ENCODE measurements at places on chromosomes 12 and 14.
A peak's percentile ranks its signal among the peaks of the same experiment; 100 is the strongest.

DNA sequence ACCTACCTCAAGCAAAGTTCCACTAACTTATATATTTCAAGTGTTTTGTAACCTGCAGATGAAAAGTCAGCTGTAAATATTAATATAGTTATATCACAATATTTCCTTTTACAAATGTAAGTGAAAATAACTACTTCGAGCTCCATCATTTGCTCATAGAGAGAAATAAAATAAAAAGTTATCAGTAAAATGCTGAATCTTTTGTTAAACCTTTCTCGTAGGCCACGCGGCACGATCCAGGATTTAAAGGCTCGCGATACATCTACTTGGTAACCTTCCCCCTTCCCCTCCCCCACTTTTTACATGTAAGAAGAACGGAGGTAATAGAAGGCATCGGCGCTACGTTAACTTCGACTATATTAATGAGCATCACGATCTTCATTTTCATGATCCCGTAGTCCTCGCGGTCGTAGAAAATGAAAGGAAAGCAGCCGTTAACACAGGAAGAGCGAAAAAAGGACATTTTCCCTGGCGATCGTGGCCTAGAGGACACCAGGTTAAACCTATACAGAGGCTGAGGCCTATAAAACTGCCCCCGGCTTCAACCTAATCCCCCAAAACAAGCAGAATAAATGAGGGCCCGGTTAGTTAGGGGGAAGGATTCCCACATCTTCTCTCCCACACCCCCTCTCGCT lies 508 bp downstream of the HNRNPC start:
- no peak for DNase-seq

DNA sequence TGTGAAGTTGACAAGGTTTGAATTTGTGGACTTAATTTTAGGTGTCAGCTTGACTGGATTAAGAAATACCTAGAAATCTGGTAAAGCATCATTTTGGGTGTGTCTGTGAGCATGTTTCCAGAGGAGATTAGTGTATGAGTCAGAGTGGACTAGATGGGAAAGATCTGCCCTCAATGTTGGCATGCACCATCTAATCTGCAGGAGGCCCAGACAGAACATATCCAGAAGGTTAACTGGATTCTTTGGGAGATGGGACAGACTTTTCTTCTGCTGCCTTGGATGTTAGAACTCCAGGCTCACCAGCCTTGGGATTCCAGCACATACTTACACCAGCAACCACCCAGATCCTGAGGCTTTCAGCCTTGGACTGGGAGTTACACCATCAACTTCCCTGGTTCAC lies 14.1 kb downstream of the SGPP1 start:
- no peak for DNase-seq

- DNase-seq, result no peak
Measured at GRCh38 chr12:1474574-1475153, 119.7 kb downstream of the FBXL14 start.

- no peak for DNase-seq
Measured at GRCh38 chr12:6030081-6030480, 85.0 kb upstream of the ANO2 start.

- DNase-seq, result no peak
Measured at GRCh38 chr12:56864318-56864717, 69.9 kb downstream of the SDR9C7 start.

- no peak for DNase-seq
Measured at GRCh38 chr12:113798552-113798951, 167.6 kb downstream of the RBM19 start.

DNA sequence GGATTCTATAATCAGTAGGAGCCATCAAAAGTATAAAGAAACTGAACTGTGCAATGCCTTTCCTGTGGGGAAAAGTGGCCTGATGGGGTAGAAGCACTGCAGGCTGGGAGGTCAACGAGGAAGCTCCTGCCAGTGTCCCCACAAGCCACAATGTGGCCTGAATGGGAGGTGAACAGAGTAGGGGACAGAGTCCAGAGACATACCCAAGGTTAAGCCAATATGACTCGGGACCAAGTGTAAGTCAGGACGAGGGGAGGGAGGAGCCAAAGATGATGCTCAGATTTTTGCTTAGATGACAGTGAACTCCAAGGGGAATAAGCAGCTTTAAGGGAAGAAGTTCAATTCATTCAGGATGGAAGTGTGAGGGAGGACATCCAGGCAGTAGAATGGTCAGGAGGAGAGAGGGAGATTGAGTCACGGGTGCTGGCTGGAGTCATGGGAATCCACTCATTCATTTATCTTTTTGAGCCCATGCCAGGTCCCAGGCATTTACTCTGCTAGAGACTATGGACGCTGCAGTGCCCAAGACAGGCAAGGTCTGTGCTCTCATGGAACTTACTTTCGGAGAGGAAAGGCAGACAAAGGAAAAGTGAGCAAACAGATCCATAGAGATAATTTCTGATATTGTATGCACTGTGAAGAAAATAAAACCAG lies 29.1 kb downstream of the DPF3 start:
- DNase-seq, result no peak

GRCh38 chr14:25074099-25074685 lies 24.2 kb upstream of the STXBP6 start:
- no peak for DNase-seq

DNA sequence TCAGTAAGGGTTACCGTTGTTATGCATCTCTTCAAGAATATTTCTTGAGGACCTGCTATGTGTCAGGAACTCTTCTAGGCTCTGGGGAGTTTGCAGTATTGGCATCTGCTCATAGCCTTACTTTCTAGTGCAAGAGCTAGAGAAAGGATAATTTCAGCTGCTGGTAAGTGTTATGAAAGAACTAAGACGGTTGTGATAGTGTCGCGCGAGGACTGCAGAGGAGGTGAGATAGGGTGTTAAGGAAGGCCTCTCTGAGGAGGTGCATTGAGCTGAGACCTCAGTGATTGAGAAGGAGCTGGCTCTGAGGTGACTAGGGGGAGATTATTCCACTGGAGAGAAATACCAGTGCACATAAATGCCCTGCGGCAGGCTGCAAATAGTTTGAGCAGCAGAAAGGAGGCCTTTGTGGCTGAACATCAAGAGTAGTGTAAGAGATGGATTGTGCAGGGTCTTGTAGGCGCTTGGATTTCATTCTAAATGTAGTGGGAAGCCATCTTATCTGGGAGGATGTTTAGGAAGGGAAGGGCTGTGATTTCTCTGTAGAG lies 824 bp downstream of the DDX55 start:
- no peak for DNase-seq

DNA sequence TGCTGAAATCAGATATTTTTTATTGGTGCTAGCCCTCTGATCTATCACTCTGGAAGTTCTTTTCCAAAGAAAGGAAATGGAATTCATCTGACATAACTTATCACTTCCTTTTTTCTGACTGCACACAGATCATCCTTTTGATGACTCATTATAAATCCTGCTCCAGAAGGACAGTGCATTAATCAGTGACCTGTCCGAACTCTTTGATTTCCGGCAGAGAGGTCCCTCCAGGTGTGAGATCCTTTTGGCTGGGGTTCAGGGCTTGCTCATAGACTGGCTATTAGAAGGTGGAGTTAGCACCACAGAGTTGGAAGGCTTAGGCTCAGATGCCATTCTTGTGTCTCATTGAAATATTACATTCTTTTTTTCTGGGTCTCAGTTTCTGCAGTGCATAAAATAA lies 328.2 kb downstream of the ZFP36L1 start:
- DNase-seq, result no peak

GRCh38 chr12:115528466-115528865 lies 749.0 kb downstream of the MED13L start:
- DNase-seq, result no peak

- no peak for DNase-seq
Measured at GRCh38 chr12:94147387-94147990, 888 bp upstream of the PLXNC1 start.

- no peak for DNase-seq
Measured at GRCh38 chr12:100741084-100741711, 53.4 kb upstream of the ANO4 start.

GRCh38 chr14:31025367-31026076 lies at the start of gene AP4S1:
AP4S1 (plus strand) TSS chr14:31025649; CDS start chr14:31066197, 40,548 bp downstream.
- peak; percentile 64 for DNase-seq

DNA sequence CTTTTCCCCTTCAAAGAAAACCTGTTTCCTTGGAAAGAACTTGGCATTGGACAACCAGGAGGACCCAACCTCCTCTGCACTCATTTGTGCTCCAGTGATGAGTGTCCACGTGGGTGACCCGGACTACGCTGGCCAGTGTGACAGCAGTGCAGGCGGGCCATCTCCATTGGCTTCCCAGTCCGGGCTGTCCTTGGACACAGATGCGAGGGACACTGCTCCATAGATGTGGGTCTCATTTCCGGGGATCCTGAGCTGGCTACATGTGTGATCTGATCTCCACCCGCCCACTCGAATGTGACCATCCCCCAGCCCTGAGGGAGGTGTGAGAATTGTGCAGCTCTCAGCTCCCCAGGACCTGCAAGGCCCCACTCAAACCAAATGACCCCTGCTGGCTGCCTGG lies 836.6 kb upstream of the TMEM132C start:
- DNase-seq, result no peak

DNA sequence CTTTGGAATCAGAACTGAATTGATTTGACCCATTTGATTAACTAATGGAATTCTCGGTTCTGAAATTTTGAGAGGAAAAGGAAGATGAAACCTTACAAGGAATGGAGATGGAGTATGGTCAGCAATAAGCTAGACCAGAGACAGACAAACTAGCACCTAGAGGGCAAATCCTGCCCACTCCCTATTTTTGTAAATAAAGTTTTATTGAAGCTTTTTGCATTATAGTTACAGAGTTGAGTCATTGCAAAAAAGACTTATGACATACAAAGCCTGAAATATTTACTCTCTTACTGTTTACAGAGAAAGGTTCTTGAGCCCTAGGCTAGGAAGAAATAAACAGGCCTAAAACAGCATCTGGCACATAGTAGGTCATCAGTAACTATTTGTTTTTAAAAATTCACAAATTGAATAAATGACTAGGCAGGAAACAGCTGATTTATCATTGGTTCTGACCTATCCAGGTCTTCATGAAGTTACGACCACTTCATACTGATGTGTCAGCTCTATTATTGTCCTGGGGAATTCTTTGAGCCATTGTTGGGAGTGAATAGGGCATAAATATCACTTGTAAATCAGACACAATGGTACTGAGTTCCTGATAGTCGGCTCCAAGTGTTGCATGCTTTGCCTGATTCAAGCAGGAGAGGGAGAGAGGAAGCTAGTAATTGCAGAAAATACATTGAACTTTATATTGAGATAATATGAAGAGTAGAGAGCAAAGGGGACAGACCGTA lies 14.6 kb upstream of the STAB2 start:
- no peak for DNase-seq

- no peak for DNase-seq
Measured at GRCh38 chr12:53976172-53976822, 1.5 kb upstream of the HOTAIR start.

DNA sequence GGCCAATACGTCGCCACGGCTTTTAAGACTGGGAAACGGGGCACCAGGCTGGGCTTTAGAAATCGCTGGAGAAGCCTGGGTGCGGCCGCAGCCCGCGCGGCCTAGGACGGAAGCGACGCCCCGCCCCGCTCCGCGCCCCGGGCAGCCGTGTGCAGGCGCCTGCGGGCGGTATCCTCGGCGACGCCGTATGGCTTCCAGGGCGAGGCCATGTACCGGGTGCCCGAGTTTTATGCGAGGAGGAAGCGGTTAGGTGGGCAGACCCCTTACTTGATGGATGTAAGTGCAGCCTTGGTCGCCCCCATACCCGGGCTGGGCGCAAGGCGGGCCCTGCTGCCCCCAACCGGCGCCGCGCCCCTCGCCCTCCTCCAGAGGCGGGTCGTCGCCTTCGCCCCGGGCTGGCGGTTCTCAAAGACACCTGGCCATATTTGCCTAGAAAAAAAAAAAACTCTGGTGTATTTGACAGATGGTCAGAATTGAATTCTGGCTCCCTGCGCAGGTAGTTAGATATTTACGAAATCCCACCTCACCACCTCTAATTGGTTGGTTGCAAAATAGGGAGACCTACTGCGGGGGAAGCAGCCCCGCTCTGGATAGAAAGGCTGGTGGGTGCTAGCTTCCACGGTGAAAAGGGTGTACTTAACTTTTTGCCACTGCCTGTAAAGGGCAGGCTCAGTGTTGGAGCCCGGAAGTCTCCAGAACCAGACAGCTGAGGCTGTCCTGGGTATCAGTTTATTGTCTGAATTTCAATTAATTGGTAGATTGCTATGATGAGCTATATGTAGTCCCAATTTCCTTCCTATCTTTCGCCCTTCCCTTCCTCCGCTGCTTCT lies at the start of gene PPP1R36:
Gene PPP1R36 (plus strand): TSS at position 171 of the 830 bp plus-strand sequence. CDS start 37 bp downstream, at position 208.
- no peak for DNase-seq

GRCh38 chr12:63867053-63867452 lies 22.6 kb downstream of the SRGAP1 start:
- no peak for DNase-seq

GRCh38 chr14:89276424-89276975 lies 140.5 kb downstream of the FOXN3 start:
- no peak for DNase-seq

DNA sequence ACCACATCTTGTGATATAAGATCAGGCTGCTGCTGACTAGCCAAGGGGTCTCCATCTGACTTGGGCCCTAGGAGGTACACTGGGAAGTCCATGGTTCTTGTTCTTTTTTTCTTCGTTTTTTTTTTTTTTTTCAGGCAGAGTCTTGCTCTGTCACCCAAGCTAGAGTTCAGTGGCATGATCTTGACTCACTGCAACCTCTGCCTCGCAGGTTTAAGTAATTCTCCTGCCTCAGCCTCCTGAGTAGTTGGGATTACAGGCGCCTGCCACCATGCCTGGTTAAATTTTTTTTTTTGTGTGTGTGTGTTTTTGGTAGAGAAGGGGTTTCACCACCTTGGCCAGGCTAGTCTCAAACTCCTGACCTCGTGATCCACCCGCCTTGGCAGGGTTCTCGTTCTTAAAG lies 178.2 kb downstream of the RMST start:
- no peak for DNase-seq

DNA sequence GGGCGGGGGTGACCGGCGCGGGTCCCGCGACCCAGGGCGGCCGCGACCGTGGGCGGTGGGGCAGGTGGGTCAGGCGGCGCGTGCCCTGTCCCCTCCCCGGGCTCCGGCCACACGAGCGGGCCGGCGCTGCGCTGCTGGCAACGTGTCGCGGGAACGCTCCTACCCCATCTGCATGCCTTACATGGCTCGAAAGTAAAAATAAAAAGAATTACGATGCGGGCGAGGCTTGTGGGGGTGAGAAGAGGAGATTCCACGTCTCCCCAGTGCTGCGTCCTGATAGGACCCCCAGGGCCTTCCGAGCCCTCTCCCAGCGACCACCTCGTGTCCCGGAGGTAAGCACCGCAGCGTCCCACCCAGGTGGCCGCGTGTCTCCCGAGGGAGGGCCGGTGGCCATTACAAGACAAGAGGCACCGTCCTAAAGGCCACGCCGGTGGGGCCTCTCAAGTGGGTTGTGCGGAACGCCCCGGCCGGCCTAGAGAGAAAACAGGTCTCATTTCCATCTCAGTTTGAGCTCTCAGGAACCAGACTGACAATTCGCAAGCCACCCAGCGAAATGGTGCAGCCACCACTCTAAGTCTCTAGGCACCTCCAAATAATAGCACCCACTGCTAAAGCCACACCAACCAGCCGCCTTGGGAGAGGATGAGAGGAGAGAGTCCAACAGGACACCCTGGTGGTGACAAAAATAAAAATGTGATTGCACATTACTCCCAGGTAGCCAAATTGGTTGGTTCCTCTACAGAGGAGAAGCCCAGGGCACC lies 612 bp upstream of the FOXN3 start:
- peak; percentile 23 for DNase-seq

GRCh38 chr14:78297858-78298257 lies 127.7 kb downstream of the NRXN3 start:
- no peak for DNase-seq

GRCh38 chr12:69698054-69698453 lies 1.0 kb downstream of the BEST3 start:
- no peak for DNase-seq

- DNase-seq, result no peak
Measured at GRCh38 chr14:54758041-54758440, 144.6 kb downstream of the GCH1 start.

- no peak for DNase-seq
Measured at GRCh38 chr14:93787465-93788292, 606 bp downstream of the PRIMA1 start.

Measured in hypothalamus (tissue), 51 donors.